ENCODE measurements at places on chromosomes 6 and 20. TPM values are rescaled to one million over a fixed set of nuclear protein-coding genes. Genes with fewer than 3 reads are reported as not detected.

STMND1 gene
- total RNA-seq = not detected

ANGPT4 gene
- 0.04 TPM for total RNA-seq

WFDC12 gene
- total RNA-seq = not detected

AKAP12 gene
- 148 TPM for total RNA-seq

BPIFA1 gene
- total RNA-seq = not detected

TOX2 gene
- 0.44 TPM for total RNA-seq

CDK19 gene
- total RNA-seq = 10.6 TPM

KCNB1 gene
- 2.7 TPM for total RNA-seq

GRCh38 chr6:92047152-92047850, 1372.1 kb downstream of the EPHA7 start:
- no peaks in the 10 kb centered on the region for H3K36me3 ChIP-seq
- H3K27ac ChIP-seq = no peak overlapping the region
- no peaks in the 10 kb centered on the region for H3K27me3 ChIP-seq
- no peak overlapping the region for H3K4me3 ChIP-seq
- H3K4me1 ChIP-seq = no peaks in the 10 kb centered on the region

- peaks cover 3% of the 10 kb centered on the region for H3K4me1 ChIP-seq
- no peak overlapping the region for H3K27ac ChIP-seq
- H3K4me3 ChIP-seq = no peak overlapping the region
- H3K36me3 ChIP-seq = no peaks in the 10 kb centered on the region
- H3K27me3 ChIP-seq = no peaks in the 10 kb centered on the region
Observed at GRCh38 chr6:126112171-126112632, 125.9 kb downstream of the TRMT11 start.

- H3K4me3 ChIP-seq = no peak overlapping the region
- H3K36me3 ChIP-seq = no peaks in the 10 kb centered on the region
- H3K4me1 ChIP-seq = no peaks in the 10 kb centered on the region
- DNase-seq = no peak
Observed at GRCh38 chr6:1562171-1562955, 47.4 kb upstream of the FOXC1 start.

DNA sequence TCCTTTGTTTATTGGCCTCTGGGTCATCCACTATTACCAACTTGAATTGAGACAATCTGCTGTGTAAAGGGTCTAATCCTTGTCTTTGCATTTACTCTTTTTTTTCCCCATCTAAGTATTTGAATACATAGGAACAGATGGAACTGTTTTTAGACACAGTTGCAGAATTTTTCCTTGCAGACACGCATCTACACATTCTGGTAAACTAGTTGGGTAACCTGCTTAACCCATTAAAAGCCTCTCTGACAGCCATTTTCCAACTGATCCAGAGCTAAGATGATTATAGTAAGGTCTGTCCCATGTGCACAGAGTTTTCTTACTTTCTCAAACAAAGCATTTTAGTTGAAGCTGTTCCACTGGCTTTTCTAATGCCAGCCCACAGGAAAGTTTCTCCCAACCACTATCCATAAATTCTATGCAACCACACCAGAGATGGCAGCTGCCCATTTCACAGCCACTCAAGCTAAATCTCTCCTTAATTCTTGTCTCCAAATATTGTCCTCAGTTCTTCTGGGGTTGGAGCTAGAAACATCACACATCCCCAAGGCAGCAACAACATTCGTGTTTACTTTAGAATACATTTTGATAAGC, 492.1 kb downstream of the MAFB start:
- no peak overlapping the region for H3K4me3 ChIP-seq
- H3K36me3 ChIP-seq = no peaks in the 10 kb centered on the region
- peak; percentile 66 for DNase-seq
- no peak overlapping the region for H3K27ac ChIP-seq
- no peaks in the 10 kb centered on the region for H3K27me3 ChIP-seq

DNA sequence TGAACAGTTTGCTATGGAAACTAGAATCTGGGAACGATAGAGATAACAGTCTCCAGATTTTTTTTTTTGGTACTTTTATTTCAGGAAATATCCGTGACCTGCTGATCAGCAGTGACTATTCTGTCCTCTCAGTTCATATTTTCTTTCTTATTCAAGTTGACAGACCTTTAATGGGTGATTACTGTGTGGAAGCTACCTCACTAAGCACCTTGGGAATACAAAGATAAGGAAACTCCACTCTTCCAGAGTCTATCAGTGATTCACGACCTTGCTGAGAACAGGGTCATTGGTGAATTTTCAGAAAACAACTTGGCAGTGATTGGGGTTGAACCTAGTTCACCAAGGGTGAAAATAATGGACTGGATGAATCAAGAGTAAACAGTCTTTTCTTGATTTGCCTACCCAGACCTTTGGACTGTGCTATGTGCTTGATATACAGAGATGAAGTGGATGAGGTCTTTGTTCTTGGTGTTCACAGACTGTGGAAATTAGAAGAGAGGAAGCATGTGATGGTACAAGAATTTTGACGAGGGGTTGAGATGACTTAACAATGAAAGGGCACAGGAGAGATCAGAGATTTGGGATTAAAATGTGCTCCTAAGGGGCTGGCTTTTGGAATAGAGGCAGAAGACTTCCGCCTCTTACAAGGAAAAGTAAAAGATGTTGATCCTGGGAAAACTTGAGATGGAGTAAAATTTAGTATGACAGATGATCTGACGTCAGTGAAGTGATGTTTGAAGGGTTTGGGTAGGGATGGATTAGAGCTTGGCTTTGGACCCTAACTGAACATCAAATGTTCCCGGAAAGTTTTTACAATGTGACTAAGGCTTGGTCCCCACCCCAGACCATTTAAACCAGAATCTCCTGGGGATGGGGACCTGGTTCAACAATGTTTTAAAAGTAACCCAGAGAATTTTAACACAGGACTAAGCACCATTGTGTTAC, 1.2 kb downstream of the KAT14 start:
- H3K27ac ChIP-seq = no peak overlapping the region
- H3K27me3 ChIP-seq = no peaks in the 10 kb centered on the region
- no peak for DNase-seq
- H3K4me1 ChIP-seq = peaks cover 8% of the 10 kb centered on the region

- peaks cover 48% of the 10 kb centered on the region for H3K4me1 ChIP-seq
- H3K36me3 ChIP-seq = peaks cover 11% of the 10 kb centered on the region
- H3K4me3 ChIP-seq = peak overlapping the region; percentile 97
- peak; percentile 75 for DNase-seq
- H3K27ac ChIP-seq = peak overlapping the region; percentile 92
Observed at GRCh38 chr20:36462440-36463211, 78.7 kb upstream of the MYL9 start.

DNA sequence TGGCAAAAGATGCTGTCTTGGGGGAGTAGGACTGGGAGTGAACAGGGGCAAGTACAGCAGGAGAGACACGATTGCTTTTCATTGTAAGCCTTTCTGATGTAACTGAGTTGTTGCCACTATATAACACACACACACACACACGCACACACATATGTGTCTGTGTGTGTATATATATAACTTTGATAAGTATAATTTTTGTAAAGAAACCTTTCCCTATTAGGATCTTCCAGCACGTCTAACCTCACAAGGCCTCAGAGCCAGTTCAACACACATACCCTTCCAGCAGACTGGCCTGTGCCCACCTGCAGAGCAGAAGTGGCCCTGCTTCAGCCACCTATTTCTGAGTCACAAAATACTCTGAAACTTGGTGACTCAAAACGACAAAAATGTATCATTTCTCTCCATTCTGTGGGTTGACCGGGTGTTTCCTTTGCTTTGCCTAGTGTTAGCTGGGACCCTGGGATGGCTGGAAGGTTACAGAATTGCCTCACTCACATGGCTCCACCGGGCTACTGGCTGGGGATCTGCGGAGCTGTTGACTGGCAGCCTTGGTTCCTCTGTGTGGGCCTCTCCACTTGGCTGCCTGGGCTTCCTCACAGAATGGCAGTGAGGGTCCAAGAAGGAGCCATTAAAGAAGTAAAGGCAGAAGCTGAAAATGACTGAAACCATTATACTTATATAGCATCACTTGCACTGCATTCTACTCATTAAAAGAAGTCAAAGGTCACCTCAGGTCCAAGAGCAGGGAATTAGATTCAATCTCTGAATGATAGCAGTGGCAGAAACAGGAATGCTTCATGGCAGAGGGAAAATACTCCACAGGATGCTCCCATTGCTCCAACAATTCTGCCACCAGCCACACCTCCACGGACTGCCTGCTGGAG, 126.4 kb downstream of the BANF2 start:
- H3K4me1 ChIP-seq = peaks cover 25% of the 10 kb centered on the region
- no peak overlapping the region for H3K4me3 ChIP-seq
- DNase-seq = no peak
- H3K27me3 ChIP-seq = no peaks in the 10 kb centered on the region

DNA sequence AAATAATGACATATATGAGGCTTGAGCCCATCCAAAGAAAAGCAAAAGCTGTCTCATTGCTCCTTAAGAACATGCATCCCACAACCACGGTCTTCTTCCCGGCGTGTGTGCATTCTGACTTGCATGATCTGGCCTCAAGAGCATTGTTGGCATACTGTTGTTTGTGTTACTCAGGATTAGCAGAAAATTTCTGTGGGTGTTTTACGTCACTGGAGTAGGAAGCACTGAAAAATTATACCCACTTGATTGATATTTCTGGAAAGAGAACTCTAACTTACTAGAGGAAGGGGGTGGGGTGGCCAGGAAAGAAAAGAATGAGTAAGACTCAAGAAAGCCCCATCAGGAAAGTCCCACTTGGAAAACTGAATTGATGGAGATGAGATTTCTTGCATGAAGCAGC, 326.2 kb upstream of the PRDM1 start:
- no peak overlapping the region for H3K27ac ChIP-seq
- H3K4me1 ChIP-seq = no peaks in the 10 kb centered on the region
- H3K4me3 ChIP-seq = no peak overlapping the region
- no peaks in the 10 kb centered on the region for H3K36me3 ChIP-seq
- DNase-seq = peak; percentile 31

DNA sequence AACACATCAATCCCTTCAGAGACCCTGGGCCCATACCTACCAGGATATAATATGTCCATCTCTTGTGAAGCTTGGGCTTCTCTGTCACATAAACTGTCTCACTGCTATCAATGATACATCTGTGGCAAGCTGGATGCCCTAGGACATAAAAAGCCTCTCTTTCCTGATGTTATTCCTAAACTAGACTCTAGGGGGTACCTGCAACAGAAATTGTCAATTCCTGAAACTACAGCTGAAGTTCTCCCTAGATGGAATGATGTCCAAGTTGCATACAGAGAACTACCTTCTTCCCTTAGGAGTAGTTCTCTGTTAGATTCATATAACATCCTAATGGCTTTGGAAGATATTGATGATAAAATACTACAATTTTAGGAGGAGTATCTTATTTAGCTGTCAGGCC, 35.8 kb downstream of the TBX18 start:
- H3K27ac ChIP-seq = no peak overlapping the region
- no peaks in the 10 kb centered on the region for H3K4me1 ChIP-seq
- H3K27me3 ChIP-seq = no peaks in the 10 kb centered on the region
- H3K36me3 ChIP-seq = no peaks in the 10 kb centered on the region

DNA sequence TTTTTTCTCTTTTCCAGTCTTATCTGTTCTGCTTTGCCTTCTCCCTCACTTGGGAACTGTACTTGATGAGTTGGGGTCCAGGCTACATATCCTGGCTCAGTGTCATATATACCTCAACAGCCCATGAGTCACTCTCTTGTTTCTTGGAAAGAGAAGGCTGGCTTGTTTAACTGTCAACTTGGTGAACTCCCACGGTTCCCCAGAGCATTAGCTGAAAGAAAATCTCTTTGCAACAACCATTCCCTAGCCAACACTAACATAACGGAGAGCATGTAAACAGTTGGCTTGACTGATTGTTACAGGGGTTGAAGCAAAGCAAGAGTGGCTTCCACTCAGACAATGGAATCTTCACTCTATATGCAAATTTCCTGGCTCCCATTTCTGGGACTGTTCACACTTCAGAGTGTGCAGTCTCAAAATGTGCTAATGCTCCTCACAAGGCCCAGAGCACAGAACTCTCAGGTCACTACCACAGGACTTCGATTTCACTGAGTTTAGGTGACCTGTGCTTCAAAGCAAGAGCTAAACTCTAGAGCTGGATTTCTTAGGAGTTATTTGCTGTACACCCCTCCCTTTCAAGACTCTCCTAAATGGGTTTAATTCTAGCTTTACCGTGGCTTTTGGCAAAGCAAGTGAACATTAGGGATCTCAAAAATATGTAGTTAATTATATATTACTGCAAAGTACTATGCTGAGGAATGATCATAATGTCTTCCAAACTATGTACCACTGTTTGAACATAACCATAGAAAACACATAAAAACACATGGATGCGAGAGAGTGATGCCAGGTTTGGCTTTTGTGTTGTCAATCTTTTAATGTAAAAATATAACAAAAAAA, 609.8 kb downstream of the RFPL4B start:
- DNase-seq = peak; percentile 95
- no peaks in the 10 kb centered on the region for H3K27me3 ChIP-seq
- H3K36me3 ChIP-seq = no peaks in the 10 kb centered on the region
- peaks cover 3% of the 10 kb centered on the region for H3K4me1 ChIP-seq
- peak overlapping the region; percentile 30 for H3K27ac ChIP-seq

GRCh38 chr20:35502352-35502751, 27.1 kb downstream of the C20orf173 start:
- H3K27ac ChIP-seq = no peak overlapping the region
- peaks cover 80% of the 10 kb centered on the region for H3K36me3 ChIP-seq
- no peak overlapping the region for H3K4me3 ChIP-seq
- H3K27me3 ChIP-seq = no peaks in the 10 kb centered on the region
- H3K4me1 ChIP-seq = peaks cover 30% of the 10 kb centered on the region

DNA sequence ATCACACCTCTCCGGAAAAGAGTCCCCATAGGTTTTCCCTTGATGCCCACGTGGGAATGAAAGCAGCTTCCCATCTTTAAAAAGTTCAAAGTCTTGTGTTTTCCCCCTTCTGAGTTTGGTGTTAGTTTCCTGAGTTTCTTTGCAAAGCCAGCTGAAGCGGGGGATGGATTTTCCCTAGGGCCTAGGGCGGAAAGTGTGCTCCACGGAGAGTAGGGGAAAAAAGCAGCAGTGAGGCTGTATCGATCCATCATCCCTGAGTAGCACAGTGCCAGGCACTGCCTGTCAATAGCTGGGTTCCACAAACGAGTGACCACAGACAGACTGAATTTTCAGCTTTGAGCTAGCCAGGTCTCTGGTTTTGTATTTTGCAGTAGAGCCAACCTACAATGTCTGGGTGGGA, 1.3 kb downstream of the DAAM2 start:
- H3K27ac ChIP-seq = peak overlapping the region; percentile 47
- no peak for DNase-seq
- no peaks in the 10 kb centered on the region for H3K36me3 ChIP-seq
- peaks cover 16% of the 10 kb centered on the region for H3K4me1 ChIP-seq
- peaks cover 14% of the 10 kb centered on the region for H3K27me3 ChIP-seq
- H3K4me3 ChIP-seq = peak overlapping the region; percentile 74

DNA sequence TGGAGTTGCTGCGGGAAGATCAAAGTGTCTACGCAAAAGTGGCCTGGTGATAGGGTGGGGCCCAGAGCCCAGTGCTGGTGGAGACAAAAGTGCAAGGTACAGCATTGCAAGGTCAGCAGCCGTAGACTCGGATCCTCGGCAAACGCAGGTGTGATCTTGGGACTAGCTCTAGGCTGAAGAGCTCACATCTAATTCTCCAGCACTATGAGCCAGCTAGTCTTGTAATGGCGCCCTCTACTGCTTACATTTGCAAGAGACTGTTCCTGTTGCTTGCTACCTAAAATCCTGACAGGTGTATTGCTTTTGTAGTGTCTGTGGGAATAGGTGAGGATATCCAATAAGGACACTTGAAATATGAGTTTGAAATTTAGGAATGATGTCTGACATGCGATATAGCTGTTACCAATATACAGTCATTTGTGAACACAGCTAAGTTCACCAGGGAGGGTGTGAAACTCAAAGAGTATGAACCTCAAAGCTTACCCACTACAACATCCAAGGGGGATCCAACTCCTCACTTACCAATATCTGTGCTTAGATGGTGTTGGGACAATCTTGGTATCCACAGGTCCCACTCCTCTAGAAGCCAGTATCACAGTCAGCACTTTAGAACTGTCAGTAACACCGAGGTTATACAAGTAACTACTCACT, 58.4 kb downstream of the PDE7B start:
- H3K4me3 ChIP-seq = no peak overlapping the region
- DNase-seq = no peak
- no peak overlapping the region for H3K27ac ChIP-seq
- peaks cover 4% of the 10 kb centered on the region for H3K4me1 ChIP-seq
- peaks cover 2% of the 10 kb centered on the region for H3K36me3 ChIP-seq

All from muscle of leg (tissue), 16 donors.